ENCODE measurements at places on chromosomes 11 and 22. TPM values are rescaled to one million over a fixed set of nuclear protein-coding genes. Genes with fewer than 3 reads are reported as not detected.

C22orf31 gene
- polyA plus RNA-seq = 0.73 TPM

OR52N4 gene
- polyA plus RNA-seq = 0.50 TPM

SSH3 gene
- 32.1 TPM for polyA plus RNA-seq

DKK3 gene
- polyA plus RNA-seq = 255 TPM

C11orf65 gene
- 0.35 TPM for polyA plus RNA-seq

ATG13 gene
- 37.2 TPM for polyA plus RNA-seq

KRTAP5-11 gene
- polyA plus RNA-seq = not detected

POTEH gene
- polyA plus RNA-seq = not detected

IGLL1 gene
- not detected for polyA plus RNA-seq

CHST1 gene
- polyA plus RNA-seq = 7.6 TPM

OR51D1 gene
- polyA plus RNA-seq = not detected

UPK3A gene
- polyA plus RNA-seq = not detected

C11orf16 gene
- polyA plus RNA-seq = not detected

DNA sequence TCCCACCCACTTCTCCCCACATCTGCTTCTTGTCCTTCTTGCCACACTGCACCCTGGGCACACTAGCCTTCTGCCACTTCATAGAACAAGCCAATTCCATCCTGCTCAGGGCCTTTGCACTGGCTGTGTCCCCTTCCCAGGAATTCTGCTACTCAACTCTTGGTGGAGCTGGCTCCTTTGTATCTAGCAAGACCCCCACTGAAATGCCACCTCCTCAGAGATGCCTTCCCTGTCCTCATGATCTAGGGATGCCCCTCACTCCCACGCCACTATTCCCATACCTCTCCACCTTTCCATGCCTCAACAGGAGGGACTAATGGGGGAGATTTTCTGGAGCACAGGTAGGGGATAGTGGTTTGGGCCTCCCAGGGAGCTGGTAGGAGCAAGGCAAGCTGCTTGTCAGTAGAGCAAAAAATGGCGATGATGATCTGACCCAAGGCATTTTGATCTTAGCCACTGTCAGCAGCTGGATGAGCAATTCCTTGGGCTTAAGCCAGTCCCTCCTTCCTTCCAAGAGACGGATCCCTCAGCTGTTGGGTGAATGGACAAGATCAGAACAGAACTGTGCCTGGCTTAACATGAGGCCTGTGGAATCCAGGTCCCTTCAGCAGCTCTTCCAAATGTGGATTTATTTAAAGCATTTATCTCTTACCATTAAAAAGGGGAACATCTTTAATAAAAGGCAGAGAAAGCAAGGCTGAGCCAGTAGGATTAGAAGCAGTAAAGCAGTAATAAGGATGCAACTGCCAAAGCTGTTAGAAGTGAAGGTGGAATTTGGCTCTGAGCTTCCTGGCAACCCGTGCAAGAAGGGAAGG lies 4.0 kb upstream of the PRDM11 start:
- no peak overlapping the region for H3K4me3 ChIP-seq
- no peak overlapping the region for H3K27ac ChIP-seq
- peaks cover 5% of the 10 kb centered on the region for H3K4me1 ChIP-seq
- no peaks in the 10 kb centered on the region for H3K36me3 ChIP-seq
- no peaks in the 10 kb centered on the region for H3K27me3 ChIP-seq

- no peaks in the 10 kb centered on the region for H3K36me3 ChIP-seq
- no peak overlapping the region for H3K27ac ChIP-seq
- no peaks in the 10 kb centered on the region for H3K27me3 ChIP-seq
- no peaks in the 10 kb centered on the region for H3K4me1 ChIP-seq
- no peak for DNase-seq
Observed at GRCh38 chr11:74543991-74544390, 48.4 kb upstream of the POLD3 start.

GRCh38 chr11:69013009-69013951 lies at the start of gene MRGPRF:
Gene MRGPRF (minus strand): TSS chr11:69013246. CDS start chr11:69009901, 3,345 bp downstream.
- H3K4me1 ChIP-seq = peaks cover 32% of the 10 kb centered on the region
- no peaks in the 10 kb centered on the region for H3K36me3 ChIP-seq

DNA sequence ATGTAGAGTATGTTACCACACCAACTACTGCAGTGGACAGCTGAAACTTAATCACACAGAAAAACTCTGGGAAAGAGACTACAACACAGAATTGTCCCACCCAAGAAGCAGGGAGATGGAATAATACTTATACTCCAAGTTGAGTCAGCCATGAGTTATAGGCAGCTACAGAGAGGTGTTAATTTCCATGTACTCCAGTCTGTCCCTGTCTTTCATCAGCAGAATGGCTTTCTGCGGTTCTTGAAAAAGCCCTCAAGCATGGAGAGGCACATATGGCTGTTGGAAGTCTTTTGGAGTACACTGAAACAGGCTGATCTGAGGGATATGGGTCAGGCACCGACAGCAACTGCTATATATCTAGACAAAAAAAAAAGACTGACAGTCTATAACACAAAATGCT lies 219.5 kb downstream of the DLG2 start:
- no peak overlapping the region for H3K27ac ChIP-seq
- no peaks in the 10 kb centered on the region for H3K36me3 ChIP-seq
- DNase-seq = no peak
- no peaks in the 10 kb centered on the region for H3K4me1 ChIP-seq
- H3K4me3 ChIP-seq = no peak overlapping the region

DNA sequence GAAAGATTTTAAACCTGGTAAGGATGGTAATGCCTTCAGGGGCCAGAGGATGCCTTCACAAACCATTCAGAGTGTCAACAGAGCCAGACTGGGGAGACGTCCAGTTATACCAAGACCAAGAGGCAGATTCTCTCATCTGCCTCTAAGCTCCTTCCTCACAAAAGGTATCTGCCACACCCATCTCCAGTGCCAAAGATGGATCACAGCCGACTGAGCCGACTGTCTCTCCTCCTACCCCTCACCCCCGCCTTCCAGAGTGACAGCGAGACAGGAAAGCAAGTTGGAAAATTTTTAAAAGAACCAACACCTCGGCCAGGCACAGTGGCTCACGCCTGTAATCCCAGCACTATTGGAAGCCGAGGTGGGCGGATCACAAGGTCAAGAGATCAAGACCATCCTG lies 79.1 kb upstream of the AKIP1 start:
- no peak for DNase-seq
- no peak overlapping the region for H3K4me3 ChIP-seq
- no peak overlapping the region for H3K27ac ChIP-seq

DNA sequence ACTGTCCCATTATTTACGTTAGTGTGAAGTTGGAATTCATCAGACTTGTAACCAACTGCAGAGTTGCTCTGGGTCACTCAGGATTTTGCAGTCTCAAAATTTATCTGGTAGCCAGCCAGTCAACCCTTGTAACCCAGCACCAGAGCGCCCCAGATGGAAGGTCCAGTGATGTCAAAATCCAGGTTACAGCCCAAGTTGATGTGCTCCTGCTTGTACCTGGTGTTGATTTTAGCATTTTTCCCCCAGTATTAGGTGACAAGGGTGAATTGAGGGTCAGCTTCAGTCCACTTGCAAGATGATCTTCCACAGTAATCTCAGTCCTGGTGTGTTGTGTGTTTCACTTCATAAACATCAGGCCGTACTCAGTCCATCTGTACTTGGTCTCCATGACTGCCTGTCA lies 7.5 kb downstream of the TIMM10B start:
- no peaks in the 10 kb centered on the region for H3K36me3 ChIP-seq
- H3K4me3 ChIP-seq = no peak overlapping the region
- no peaks in the 10 kb centered on the region for H3K27me3 ChIP-seq
- H3K27ac ChIP-seq = no peak overlapping the region
- DNase-seq = no peak
- no peaks in the 10 kb centered on the region for H3K4me1 ChIP-seq

DNA sequence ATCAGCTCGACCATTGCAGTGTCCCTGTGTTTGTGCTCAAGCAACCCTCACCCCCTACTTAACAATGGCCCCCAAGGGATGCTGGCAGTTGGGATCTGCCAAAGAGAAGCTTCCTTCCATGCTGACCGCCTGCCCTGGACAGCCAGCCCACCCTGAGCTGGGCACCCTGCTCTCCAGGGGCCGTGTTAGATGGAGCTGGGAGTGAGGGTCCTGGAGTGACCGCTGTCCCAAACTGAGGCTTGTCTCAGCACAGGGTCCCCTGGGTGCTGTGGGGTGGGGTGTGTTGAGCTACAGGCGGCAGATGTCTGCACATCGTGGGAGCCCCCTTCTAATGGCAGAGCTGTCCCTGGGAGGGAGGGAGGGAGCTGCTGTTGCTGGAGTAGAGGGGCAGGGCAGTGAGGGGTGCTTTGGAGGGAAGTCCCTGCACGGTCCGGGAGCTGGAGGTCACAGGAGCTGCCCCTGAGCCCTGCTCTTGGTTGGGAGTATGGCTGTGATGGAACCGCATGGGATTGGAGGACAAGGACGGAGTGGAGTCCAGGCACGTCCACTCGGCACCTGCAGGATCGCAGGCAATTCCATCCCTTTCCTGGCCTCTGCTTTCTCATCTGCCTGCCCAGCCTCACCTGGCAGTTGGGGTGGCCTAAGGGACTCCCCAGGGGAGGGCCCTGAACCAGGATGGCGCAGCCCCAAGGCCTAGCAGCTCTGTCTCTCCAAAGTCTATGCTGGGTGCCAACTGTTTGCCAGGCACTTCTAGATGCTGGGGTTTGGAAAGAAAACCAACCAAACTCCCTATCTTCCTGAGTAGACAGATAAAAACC lies 126.3 kb downstream of the ARHGAP8 start:
- H3K27ac ChIP-seq = no peak overlapping the region
- H3K27me3 ChIP-seq = no peaks in the 10 kb centered on the region
- no peak for DNase-seq
- H3K4me3 ChIP-seq = no peak overlapping the region
- H3K4me1 ChIP-seq = no peaks in the 10 kb centered on the region
- H3K36me3 ChIP-seq = no peaks in the 10 kb centered on the region

GRCh38 chr11:34877375-34877975 lies 38.7 kb downstream of the APIP start:
- no peak overlapping the region for H3K27ac ChIP-seq
- no peak overlapping the region for H3K4me3 ChIP-seq
- H3K4me1 ChIP-seq = no peaks in the 10 kb centered on the region
- no peaks in the 10 kb centered on the region for H3K27me3 ChIP-seq

DNA sequence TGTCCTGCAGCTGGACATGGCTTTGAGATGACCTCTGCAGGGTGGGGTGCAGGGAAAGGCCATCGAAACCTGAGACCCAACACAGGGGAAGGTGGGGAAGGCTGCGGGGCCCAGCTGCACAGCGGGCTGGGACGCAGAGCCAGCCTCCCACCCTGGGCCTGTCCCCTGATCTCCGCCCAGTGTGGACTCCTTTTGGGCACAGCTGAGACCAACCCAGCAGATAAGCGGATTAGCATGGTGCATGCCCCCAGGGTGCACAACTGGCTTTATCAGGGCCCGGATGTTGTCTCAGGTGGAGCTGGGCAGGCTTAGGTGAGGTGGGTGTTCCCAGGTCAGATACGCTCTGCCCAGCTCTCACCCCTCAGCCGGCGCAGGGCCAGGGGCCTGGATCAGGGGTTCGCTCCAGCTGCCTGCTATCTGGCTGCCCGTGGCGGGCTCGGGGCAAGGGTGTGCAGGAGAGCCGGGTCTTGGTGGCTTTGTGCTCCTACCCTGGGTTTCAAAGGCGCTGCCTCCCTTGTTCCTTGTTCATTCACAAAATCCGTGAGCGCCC lies 28.1 kb upstream of the MUC5AC start:
- H3K27ac ChIP-seq = no peak overlapping the region
- no peaks in the 10 kb centered on the region for H3K36me3 ChIP-seq
- no peaks in the 10 kb centered on the region for H3K4me1 ChIP-seq
- no peaks in the 10 kb centered on the region for H3K27me3 ChIP-seq
- no peak for DNase-seq
- H3K4me3 ChIP-seq = no peak overlapping the region

GRCh38 chr11:133149698-133150097 lies 382.6 kb downstream of the OPCML start:
- H3K36me3 ChIP-seq = no peaks in the 10 kb centered on the region
- no peak overlapping the region for H3K4me3 ChIP-seq
- H3K4me1 ChIP-seq = no peaks in the 10 kb centered on the region
- no peak overlapping the region for H3K27ac ChIP-seq
- no peaks in the 10 kb centered on the region for H3K27me3 ChIP-seq

GRCh38 chr11:70569996-70570692 lies 171.8 kb downstream of the CTTN start:
- no peak for DNase-seq
- no peaks in the 10 kb centered on the region for H3K27me3 ChIP-seq
- H3K4me1 ChIP-seq = peaks cover 5% of the 10 kb centered on the region
- H3K27ac ChIP-seq = no peak overlapping the region

GRCh38 chr11:109148669-109149068 lies 273.3 kb upstream of the C11orf87 start:
- H3K4me1 ChIP-seq = no peaks in the 10 kb centered on the region
- H3K36me3 ChIP-seq = no peaks in the 10 kb centered on the region
- H3K27me3 ChIP-seq = no peaks in the 10 kb centered on the region

- H3K4me3 ChIP-seq = no peak overlapping the region
- H3K27me3 ChIP-seq = no peaks in the 10 kb centered on the region
- no peaks in the 10 kb centered on the region for H3K4me1 ChIP-seq
- H3K27ac ChIP-seq = no peak overlapping the region
- H3K36me3 ChIP-seq = no peaks in the 10 kb centered on the region
- DNase-seq = no peak
Observed at GRCh38 chr11:35402751-35403660, 16.4 kb downstream of the SLC1A2 start.

DNA sequence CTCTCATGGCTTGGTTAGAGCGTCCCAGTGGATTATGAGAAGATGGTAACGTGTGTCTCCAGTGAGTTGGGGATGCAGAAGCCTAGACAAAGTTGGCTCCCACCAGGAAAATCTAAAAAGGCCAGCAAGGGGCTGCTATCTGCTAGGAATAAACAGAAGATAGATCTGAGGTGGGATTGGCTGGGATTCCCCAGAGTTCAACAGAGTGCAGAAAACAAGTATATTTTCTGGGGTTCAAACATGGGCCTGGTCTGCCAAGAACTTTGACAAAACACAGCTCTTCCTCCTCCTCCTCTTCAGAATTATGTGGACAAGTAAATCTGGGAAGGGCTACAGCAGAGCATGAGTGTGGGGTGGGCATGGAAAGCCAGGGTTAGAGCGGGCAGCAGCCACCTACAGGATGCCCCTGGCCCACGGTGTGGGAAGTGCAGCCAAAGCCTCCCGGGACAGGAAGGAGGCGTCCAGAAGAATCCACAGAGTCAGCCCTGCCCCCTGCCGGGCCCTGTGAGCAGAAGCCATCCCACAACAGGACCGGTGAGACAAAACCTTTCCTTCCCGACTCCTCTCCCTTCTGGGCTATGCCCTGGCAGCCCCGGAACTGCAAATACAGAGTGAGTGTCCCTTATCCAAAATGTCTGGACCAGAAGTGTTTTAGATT lies 67.1 kb downstream of the CD82 start:
- H3K27me3 ChIP-seq = no peaks in the 10 kb centered on the region
- H3K4me3 ChIP-seq = no peak overlapping the region
- no peak overlapping the region for H3K27ac ChIP-seq
- H3K36me3 ChIP-seq = no peaks in the 10 kb centered on the region
- peaks cover 15% of the 10 kb centered on the region for H3K4me1 ChIP-seq

GRCh38 chr11:132745306-132745705 lies 787.0 kb downstream of the OPCML start:
- H3K4me3 ChIP-seq = no peak overlapping the region
- H3K36me3 ChIP-seq = no peaks in the 10 kb centered on the region
- H3K4me1 ChIP-seq = no peaks in the 10 kb centered on the region
- H3K27me3 ChIP-seq = no peaks in the 10 kb centered on the region
- no peak overlapping the region for H3K27ac ChIP-seq

Measured in ovary (tissue), 10 donors.